ENCODE measurements at places on chromosomes 3 and 15.

DNA sequence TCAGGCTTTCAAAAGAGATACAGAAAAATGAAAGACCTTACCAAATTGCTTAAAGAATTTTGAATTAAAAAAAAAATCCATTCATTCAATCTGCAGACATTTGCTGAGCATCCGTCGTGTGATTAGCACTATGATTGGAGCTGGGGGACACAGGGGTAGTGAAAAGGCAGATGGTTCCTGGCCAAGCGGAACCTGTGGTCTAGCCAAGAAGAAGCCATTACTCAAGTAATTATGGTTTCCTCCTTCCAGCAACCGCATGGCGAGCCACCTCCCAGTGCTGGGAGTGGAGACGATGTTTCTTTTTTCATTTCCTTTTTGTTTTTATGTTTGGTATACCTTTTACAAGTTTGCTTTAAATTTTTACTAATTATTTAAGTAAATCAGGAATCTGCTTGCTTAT lies 140.2 kb downstream of the CACNA2D3 start:
- DNase-seq, result no peak

- peak; percentile 70 for DNase-seq
These were observed at the start of gene CD276 for GRCh38 chr15:73683777-73684580. CD276 (plus strand) TSS chr15:73684383; CDS start chr15:73699640, 15,257 bp downstream.

DNA sequence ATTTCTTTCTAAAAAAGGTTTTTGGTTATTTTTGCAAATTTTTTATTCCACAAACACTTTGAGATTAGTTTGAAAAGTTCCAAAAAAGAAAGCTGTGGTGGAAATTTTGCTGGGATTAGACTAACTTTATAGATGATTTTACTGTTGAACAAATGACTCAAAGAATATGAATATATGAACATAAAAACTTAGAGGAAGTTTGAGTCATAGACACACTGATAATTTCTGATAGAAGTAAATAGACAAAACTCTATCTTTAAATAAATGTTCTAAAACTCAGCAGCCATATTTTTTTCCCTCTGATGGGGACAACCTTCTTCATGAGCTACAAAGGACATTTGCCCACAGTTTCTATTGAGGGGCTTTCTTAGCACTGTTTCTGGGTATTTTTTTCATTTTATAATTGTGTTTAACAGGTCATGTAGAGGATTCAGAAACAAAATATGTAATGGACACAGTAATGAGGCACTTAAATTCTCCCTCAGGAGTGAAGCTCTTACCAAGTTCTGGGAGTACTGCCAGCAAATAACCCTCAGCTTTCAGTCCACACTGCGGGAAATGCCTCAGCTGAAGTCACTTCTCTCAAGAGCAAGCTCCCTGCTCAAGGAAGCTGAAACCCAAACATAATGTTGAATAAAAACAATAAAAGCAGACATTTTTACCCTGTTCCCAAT lies 157.6 kb downstream of the NFKBIZ start:
- no peak for DNase-seq

- DNase-seq, result peak; percentile 58
These were observed 55.2 kb upstream of the CHRNA7 start for GRCh38 chr15:31974855-31975829.

DNA sequence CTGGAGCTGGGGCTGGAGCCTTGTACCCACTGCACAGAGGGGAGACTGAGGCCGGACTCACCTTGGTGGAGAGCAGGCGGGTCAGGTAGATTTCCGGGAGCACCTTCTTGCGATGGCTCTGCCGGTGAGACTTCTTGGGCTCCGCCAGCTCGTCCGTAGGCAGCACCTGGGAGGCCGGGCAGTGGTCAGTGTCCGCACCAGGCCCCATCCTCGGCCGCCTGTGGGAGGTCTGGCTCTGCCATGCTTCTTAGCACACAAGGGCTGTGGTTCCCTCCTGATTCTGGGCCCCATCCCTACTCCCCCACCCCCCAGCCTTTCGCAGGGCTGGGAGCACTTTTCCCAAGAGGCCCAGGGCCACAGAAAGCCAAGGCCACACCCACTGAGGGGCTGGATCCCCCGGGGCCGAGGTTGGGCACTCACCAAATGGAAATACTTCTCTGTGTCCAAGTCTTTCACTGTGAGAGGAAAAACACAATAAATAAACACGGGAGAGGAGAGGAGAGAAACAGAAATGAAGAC lies 17.4 kb downstream of the H1-8 start:
- DNase-seq, result no peak

DNA sequence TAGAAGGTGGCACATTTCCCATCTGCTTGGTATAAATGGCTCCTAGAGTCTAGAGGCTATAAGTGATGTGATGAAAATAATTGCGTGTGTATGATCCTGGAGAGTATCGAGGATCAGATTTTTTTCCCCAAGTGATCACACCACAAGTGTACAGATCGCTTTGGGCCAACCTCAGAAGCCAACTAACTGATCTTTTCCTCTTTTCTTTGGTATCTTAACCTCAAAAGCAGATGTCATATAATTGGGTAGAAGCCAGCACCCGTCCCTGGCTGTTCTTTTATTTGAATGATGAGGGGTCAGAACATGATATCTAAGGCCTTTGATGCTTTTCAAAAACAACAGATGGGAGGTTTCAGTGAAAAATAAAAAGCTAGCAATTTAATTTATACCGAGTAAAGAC lies 3.3 kb downstream of the P2RY14 start:
- no peak for DNase-seq

DNA sequence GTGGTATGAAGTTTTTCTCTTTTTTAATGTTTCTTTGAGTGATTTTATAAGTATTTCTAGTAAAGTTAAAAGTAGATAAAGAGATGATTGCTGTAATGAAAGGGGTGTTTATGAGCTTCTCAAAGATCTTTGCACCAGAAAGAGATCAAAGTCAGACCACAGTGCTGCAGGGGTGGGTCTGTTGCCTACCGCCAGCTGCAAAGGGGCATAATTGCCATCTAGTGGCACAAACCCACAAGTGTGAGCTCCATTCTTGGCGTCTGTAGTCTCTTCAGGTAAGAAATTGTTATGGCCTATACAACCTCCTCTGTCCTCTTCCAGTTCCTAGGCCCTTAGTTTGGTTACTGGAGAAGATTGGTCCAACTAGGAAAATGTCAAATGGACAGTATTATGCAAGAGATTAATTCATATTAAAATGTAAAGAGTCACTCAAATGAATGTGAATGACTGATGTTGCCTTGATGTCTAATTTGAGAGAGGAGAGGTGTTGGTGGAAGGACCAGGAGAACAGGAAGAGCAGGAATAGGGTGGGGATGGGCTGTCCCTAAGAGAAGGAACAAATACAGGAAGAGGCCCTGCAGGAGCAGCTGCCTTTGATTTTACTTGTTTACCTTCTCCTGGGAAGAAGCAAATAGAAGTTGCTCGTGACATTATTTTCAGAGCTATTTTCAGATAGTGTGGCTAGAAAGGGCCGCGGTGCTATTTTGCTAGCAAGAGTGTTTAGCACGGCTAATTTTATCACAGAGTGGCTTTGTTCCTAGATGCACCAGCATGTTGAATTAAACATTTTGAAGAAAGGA lies 53.0 kb upstream of the GSK3B start:
- DNase-seq, result no peak

DNA sequence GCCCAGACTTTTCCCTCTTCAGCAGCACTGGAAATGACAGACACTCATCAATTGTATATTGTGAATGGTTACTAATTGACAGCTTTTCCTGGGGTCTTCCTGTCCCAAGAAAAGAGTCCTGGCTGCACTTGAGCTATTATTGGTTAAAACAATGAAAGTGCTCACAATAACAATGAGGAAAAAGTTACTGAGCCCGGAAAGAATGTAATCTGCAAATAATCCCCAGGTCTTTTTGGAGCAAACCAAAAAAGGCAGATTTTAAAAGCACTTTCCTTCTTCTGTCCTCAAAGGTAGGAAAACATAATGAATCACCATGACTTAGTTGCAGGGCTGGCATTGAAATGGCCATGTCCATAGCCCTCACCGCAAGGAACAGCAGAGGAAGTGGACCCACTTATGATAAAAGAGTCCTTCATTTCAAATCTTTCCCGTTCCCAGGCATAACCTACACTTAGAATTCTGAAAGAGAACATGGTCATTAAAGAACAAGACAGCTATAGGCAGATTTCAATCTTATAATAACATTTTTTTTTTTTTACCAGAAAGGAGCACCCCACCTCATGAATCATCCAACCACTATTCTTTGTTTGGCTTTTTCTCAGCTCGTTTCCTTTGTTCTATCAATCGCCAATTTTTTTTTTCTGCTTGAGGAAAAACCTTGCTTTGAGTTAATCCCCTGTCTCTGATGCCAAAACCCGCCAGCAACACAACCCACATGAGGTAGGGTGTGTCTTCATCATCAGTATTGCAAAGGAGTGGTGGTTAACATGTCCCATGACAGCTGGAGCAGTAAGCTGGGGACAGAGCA lies 35.5 kb upstream of the ATP1B3 start:
- peak; percentile 31 for DNase-seq

DNA sequence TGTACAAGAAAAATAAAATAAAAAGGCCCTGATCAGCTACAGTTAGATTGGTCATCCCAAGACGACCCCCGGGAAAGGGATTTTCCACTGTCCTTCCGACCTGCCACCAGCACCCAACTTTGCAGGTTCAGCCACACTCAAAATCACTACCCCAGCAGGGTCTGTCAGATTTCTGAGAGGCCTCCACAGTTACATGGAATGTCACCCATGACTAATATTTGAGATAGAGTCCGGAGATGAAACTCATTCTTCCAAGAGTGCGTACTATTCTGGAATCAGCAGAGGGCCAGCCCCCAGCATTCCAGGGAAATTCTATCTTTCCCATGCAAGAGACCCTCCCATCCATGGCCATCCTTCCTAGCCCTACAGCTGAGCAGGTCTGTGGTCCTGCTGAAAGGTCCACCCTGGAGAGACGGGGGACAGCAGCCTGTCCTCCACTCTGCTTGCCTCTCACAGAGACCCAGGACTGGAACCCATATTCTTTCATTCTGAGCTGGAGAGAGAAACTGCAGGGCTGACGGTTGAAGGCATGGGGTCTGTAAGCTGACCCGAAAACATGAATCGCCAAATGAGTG lies 5.8 kb downstream of the LIPC start:
- no peak for DNase-seq
